ENCODE measurements at places on chromosomes 4 and X.

- DNase-seq, result no peak
Measured at GRCh38 chr4:4555916-4556315, 14.1 kb upstream of the STX18 start.

GRCh38 chr4:169933531-169933930 is 92.7 kb downstream of the MFAP3L start:
- no peak for DNase-seq

DNA sequence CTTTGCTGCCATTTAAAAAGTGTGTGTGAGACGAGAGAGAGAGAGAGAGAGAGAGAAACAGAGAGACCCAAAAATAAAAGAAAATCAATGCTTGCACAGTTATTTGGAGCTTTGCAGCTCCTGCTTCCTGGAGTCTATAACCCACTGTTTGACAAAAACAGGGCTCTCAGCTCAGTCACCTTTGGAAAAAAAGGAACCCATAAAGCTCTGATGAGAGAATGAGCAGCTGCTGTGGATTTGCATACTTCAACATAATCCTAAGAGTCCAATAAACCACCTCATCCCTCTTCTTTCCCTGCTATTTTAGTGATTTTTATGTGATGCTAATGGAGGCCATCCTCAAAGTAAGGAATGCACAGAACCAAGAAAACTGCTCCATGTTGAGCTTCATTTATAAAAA is 50.3 kb downstream of the USP26 start:
- no peak for DNase-seq

DNA sequence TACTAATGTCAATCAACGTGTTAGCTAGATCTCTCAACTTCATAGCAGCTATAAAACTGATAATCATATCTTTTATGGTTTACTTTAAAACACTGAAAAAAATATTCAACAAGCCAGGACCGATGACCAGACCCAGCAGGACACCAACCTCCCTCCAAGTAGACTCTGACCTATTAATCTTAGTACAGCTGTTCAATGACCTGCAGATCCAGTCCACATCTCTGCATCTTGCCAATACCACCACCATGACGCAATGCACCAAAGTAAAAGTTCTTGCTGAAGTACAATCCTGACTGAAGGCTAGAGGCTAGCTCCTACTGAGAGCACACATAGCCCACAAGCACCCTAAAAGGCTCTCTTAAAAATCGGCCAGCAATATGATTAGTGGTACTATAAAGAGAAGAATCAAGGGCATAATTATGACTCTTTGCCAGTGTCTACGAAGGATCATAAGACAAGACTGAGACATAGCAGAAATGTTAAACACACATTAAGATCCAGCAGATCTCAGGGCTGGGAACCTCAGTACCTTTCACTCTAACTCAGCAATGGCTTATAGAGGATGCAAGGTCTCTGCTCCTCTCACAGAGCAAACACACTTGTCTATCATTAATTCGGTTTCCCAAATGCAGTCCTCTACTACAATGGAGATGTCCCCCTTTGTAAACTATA is 7.6 kb downstream of the MED14 start:
- DNase-seq, result no peak

- DNase-seq, result no peak
Measured at GRCh38 chr4:105088110-105088879, 58.4 kb upstream of the TET2 start.

- DNase-seq, result no peak
Measured at GRCh38 chrX:10278716-10279115, 121.9 kb downstream of the CLCN4 start.

DNA sequence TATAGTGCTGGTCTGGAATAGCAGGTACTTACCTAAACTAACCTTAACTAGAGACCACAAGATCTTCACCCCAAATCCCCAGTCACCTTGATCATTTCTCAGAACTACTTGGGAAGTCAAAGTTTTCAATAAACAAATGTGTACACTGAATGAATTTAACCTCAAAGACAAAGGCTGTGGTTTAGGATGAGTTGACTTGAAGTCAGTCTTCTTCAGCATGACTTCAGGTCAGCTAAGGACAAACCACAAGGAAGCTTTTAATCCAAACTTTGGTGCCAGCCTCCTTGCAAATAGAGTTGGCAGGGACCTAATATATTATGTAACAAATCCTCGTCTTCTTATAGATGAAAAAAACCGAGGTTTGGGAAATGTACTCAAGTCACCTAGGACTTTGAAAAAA is 21.2 kb upstream of the VCX2 start:
- no peak for DNase-seq

- no peak for DNase-seq
Measured at GRCh38 chr4:38279650-38280322, 319.6 kb downstream of the PTTG2 start.

DNA sequence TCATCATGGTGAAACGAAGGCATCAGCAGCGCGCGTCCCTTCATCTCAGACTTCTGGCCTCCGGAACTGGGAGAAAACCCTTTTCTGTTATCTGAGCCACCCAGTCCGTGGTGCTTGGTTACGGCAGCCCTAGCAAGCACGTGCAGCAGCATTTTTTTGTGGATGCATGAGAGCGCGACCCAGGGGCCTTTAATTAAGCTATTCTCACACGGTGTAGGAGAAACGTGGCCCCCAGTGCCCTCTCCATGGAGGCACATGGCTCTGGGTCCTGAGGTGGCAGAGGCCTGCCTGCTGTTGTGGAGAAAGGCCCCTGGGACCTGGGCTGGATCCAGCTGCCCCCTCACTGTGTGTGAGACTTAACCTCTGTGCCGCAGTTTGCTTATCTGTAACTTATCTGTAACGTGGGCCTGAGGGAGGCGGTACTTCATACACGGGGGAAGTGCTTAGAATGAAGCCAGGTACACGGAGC is 9.5 kb downstream of the CLCN4 start:
- no peak for DNase-seq

GRCh38 chr4:70994069-70994366 is 569 bp downstream of the DCK start:
- DNase-seq, result peak; percentile 22

- no peak for DNase-seq
Measured at GRCh38 chrX:28205905-28206304, 224.7 kb upstream of the DCAF8L1 start.

- DNase-seq, result no peak
Measured at GRCh38 chrX:10158279-10159144, 1.7 kb downstream of the CLCN4 start.

DNA sequence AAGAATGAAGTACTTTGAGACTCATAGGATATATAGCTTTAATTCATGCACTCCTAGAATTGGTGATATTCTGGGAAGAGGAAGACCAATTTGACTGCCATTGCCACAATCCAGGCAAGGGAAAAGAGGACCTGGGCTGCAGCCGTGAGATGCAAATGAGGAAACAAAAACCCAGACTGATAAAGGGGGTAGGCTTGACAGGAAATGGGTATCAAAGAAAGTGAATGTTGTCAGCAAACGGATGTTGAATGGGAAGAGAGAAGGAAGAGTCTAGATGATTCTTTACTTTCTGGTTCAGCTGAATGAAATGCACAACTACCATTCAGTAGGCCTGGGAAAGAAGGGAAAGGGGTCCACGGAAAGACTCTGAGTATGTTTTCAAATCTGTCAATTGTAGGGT is 17.1 kb upstream of the ARHGEF6 start:
- DNase-seq, result no peak

DNA sequence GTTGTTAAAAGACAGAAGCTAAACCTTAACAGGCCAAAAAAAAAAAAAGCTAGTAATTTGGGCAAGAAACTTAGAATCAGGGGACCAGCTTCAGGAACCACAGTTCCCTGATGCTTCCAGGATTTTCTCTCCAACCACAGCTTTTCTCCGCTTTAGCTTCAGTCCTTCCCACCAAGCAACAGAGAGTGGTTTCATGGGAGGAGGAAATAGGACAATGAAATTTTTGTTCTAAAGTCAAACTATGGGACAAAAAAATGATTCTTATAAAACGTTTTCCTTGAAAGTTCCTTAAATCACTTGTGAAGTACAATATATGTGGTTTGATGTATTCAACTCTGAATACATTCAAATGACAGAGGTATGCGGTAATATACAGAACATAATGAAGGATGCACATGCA is 71.0 kb upstream of the DHX15 start:
- no peak for DNase-seq

GRCh38 chr4:186684889-186685309 is 38.8 kb downstream of the FAT1 start:
- no peak for DNase-seq

All from activated gamma-delta T cell treated with Interleukin-2 at 50 U/mL for 16 hours (primary cell).